Naive thymus-derived CD4-positive, alpha-beta T cell (primary cell): ENCODE measurements at places on chromosomes 6 and 20. TPM values are rescaled to one million over a fixed set of nuclear protein-coding genes. Genes with fewer than 3 reads are reported as not detected.

The RAET1L gene
- not detected for total RNA-seq

The BTNL2 gene
- total RNA-seq: not detected

DNA sequence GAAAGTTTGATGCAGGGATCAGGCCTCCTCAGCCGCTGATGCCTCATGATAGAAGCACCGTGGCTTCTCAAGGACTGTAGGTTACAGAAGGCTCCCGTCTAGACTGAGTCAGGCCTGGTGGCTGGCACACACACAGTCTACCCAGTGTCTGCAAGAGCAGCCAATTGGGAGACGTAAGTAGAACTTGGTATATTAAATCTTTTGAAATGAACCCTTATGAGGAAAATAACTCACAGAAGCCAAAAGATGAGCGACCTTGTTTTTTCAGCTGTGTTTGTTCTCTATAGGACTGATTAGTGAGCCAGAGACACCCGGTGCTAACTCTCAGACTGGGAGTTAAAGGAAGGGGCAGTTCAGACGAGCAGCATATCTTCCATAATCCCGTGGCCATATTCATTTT, 5.9 kb upstream of the PDE10A start:
- H3K4me1 ChIP-seq: no peaks in the 10 kb centered on the region
- H3K36me3 ChIP-seq: no peaks in the 10 kb centered on the region
- H3K4me3 ChIP-seq: no peak overlapping the region
- no peak overlapping the region for H3K27ac ChIP-seq
- DNase-seq: no peak

DNA sequence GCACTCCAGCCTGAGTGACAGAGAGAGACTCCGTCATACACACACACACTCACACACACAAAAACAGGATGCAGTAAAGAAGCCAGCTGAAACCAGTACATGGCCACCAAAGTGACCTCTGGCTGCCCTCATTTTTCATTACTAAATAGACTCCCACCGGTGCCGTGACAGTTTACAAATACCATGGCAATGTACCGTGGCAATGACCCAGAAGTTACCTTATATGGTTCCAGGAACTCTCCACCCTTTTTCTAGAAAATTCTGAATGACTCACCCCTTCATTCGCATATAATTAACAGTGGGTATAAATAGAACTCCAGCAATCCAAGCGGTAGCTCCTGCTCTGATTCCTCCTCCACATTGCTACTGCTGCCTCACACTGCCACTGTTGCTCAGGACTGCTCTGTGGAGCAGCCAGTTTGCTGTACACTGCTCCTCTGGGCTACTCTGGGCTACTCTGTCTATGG, 57.7 kb downstream of the SNX5 start:
- no peak overlapping the region for H3K4me3 ChIP-seq
- no peaks in the 10 kb centered on the region for H3K27me3 ChIP-seq
- no peak overlapping the region for H3K27ac ChIP-seq

DNA sequence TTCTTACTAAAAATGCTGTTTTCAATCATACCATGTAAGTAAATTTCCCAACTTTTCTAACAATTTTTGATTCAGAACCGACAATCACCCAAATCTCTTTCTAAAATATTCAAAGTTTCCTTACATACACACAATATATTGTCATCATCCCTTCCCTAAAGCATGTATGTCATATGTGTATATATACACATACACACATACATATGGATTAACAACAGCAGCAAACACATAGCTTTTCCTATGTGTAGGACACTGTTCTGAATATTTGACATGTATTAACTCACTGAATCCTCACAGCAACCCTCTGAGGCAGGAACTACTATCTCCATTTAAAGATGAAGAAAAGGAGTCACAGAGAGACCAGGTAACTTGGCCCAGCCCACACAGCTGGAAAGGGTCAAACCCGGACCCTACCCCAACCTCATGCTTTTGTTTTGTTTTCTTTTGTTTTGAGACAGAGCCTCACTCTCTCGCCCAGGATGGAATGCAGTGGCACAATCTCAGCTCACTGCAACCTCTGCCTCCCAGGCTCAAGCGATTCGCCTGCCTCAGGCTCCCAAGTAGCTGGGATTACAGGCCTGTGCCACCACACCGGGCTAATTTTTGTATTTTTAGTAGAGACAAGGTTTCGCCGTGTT, 7.2 kb downstream of the FYN start:
- no peaks in the 10 kb centered on the region for H3K36me3 ChIP-seq
- no peak for DNase-seq
- H3K4me3 ChIP-seq: peak overlapping the region; percentile 17

- H3K27me3 ChIP-seq: no peaks in the 10 kb centered on the region
- H3K36me3 ChIP-seq: no peaks in the 10 kb centered on the region
- no peak for DNase-seq
- peaks cover 15% of the 10 kb centered on the region for H3K4me1 ChIP-seq
These were observed 6.7 kb downstream of the ZFAND3 start for GRCh38 chr6:37826188-37826587.

The NNAT gene
- not detected in 2 replicates for total RNA-seq

The KCNG1 gene
- total RNA-seq: 0.17 TPM in 1 of 2 replicates, not detected in the other

The GNAS-AS1 gene
- total RNA-seq: 0.66 and 1.7 TPM in 2 replicates

The KCNK16 gene
- total RNA-seq: not detected in 2 replicates

The ESR1 gene
- total RNA-seq: 2.8 TPM

DNA sequence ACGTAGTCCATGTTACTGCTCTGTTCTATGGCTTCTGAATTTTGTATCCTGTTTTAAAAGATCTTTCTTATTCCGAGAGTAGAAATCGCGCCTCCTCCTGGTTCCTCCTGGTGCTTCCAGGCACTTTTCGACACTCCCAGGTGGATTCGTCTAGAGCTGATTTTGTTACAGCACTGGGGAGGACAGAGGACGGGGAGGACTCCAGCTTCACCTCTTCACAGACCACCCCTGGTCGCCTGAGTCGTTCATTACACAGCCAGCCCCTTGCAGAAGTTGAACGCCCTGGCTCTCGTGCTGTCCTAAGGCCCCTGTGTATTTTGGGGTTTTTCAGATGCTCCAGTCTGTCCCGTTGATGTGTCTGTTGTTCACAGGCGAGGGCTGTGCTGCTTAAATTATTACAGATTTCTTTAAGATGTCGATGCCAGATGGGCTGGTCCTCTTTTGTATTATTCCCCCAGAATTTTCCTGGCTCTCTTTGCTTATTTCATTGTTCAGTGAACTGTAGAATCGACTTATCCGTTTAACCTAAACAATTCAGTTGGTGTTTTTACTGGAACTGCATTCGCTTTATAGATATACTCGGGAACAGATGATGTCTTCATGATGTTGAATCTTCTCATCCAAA, 30.5 kb downstream of the COL20A1 start:
- H3K36me3 ChIP-seq: no peaks in the 10 kb centered on the region
- no peak overlapping the region for H3K27ac ChIP-seq
- no peaks in the 10 kb centered on the region for H3K27me3 ChIP-seq

The HS3ST5 gene
- not detected for total RNA-seq

DNA sequence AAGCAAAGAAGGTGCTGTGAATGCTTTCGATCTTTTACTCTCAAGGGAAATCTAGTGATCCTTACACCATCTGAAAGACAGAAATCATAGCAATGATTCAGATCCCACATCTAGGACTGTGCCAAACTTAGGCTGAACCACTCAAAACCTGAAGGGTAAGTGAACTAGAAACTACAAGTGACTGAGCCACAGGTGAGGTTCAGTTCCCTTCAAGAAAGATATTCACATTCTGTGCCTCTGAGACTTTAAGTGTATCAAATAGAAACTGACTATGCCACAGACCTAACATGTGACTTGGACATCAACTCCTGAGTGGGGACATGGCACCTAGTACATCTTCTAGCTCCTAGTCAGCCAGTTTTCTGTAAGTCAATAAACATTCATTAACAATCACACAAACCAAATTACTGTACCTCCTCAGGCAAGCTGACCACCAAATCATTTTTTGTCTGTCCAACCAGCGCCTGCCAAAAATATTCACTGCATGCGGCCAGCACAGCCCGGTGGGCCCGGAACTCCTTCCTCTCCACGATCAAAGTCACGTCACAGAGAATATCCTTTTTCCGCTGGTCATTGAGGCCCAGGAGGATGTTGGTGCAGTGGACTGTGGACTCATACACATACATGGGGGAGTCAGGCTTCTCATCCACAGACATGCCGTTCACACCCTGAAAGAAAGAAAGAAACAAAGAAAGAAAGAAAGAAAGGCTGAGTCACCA, 114.1 kb downstream of the GJA10 start:
- H3K36me3 ChIP-seq: no peaks in the 10 kb centered on the region
- H3K27me3 ChIP-seq: no peaks in the 10 kb centered on the region
- no peak overlapping the region for H3K27ac ChIP-seq
- H3K4me1 ChIP-seq: no peaks in the 10 kb centered on the region
- H3K4me3 ChIP-seq: no peak overlapping the region

The NEURL2 gene
- 5.1 TPM for total RNA-seq

- no peak for DNase-seq
- no peaks in the 10 kb centered on the region for H3K27me3 ChIP-seq
- H3K27ac ChIP-seq: no peak overlapping the region
- no peaks in the 10 kb centered on the region for H3K36me3 ChIP-seq
These were observed 60.2 kb downstream of the TMEM242 start for GRCh38 chr6:157263146-157263545.

- no peaks in the 10 kb centered on the region for H3K36me3 ChIP-seq
- no peaks in the 10 kb centered on the region for H3K4me1 ChIP-seq
- H3K27ac ChIP-seq: no peak overlapping the region
- no peak overlapping the region for H3K4me3 ChIP-seq
- DNase-seq: no peak
These were observed 372 bp downstream of the KIAA0408 start for GRCh38 chr6:127458817-127459216.

The FAM83D gene
- total RNA-seq: 1.5 TPM

DNA sequence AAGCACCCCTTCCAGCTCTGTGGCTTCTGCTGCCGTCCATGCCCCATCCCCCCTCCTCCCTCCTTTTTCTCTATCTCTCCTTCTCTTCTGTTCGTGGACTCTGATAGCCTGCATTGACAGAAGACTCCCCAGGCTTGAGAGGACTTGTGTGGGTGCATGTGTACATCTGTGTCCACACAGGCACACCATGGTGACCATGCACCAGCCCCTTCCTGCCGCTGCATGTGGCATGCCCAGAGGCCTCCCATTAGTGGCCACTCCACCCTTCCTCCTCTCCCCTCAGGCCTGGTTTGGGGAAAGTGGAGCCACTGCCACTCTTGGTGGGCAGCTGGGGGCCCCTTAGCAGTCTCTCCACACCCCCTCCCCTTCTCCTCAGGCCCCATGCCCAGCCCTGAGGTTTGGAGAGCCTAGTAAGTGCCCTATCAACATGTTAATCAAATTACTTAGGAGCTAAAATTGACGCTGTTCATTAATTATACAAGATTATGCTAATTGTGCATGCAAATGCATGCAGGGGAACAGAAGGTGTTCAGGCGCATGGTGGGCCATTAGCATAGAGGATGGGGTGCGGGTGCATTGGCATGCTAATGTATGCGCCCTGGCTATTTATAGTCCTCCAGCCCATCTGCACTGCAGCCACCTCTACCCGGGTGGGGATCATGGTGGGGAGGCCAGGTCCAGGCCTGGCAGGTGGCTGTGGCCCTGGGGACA, 45.9 kb downstream of the EBF4 start:
- no peak overlapping the region for H3K4me3 ChIP-seq
- H3K4me1 ChIP-seq: peaks cover 30% of the 10 kb centered on the region
- no peaks in the 10 kb centered on the region for H3K27me3 ChIP-seq

The APCDD1L gene
- not detected for total RNA-seq

The HRH3 gene
- total RNA-seq: not detected in 2 replicates

GRCh38 chr6:135258970-135259369, 77.9 kb downstream of the MYB start:
- H3K4me1 ChIP-seq: no peaks in the 10 kb centered on the region
- no peak overlapping the region for H3K27ac ChIP-seq
- no peaks in the 10 kb centered on the region for H3K36me3 ChIP-seq
- no peaks in the 10 kb centered on the region for H3K27me3 ChIP-seq

The HSD17B8 gene
- 19.2 TPM for total RNA-seq

GRCh38 chr6:17004269-17004668, 97.6 kb upstream of the STMND1 start:
- no peaks in the 10 kb centered on the region for H3K36me3 ChIP-seq
- H3K4me3 ChIP-seq: no peak overlapping the region
- DNase-seq: no peak
- H3K27ac ChIP-seq: no peak overlapping the region

GRCh38 chr6:1702580-1703051, 92.9 kb downstream of the FOXC1 start:
- no peaks in the 10 kb centered on the region for H3K27me3 ChIP-seq
- H3K36me3 ChIP-seq: no peaks in the 10 kb centered on the region
- no peak overlapping the region for H3K4me3 ChIP-seq
- DNase-seq: no peak

The SYTL3 gene
- 25.8 TPM for total RNA-seq

The CAGE1 gene
- total RNA-seq: 0.16 TPM

- H3K36me3 ChIP-seq: no peaks in the 10 kb centered on the region
- no peaks in the 10 kb centered on the region for H3K4me1 ChIP-seq
These were observed 281.0 kb downstream of the TFAP2C start for GRCh38 chr20:56909918-56910714.

The MUCL3 gene
- not detected for total RNA-seq
